ENCODE measurements at places on chromosomes 11 and 22. TPM values are rescaled to one million over a fixed set of nuclear protein-coding genes. Genes with fewer than 3 reads are reported as not detected.

DNA sequence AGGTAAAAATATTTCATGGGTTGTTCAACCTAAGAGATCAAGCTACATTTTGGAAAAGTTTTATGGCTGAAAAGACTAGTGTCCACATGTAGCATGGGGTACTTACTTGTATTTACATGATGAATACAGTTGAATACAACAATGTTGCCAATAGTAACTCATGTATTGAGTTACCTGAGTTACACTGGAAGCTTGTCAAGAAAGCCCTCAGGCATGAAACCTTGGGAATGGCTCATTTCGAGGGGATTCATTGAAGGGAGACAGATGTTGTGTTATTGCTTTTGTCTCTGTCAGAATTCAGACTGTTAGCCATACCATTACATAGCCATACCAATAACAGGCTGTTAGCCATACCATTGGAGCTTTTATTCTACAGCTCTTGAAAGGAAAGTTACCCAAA, 9.2 kb downstream of the OR51F2 start:
- DNase-seq = no peak

The LIF gene
- polyA plus RNA-seq = 1.4 TPM

DNA sequence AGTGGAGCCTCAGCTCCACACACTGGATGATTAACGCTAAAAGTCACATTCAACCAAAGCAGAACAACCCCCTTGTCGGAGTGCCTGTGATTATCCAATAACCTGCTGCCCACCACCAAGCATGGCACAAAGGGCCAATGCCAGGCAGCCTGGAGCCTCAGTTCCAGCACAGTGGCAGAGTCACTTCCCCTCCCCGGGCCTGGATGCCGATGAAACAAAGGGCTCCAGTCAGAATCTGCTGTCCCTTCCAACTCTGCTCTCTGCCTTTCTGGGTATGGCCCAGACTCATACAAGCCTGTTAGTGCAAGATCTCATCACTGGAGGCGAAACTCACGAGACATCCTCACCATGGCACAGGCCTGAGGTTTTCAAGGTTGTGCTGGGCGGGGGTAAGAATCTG, 52.1 kb downstream of the CLTCL1 start:
- no peak for DNase-seq

The FAM168A gene
- polyA plus RNA-seq = 4.3 TPM

The NNMT gene
- 197 TPM for polyA plus RNA-seq

The UCP3 gene
- polyA plus RNA-seq = 0.70 TPM

DNA sequence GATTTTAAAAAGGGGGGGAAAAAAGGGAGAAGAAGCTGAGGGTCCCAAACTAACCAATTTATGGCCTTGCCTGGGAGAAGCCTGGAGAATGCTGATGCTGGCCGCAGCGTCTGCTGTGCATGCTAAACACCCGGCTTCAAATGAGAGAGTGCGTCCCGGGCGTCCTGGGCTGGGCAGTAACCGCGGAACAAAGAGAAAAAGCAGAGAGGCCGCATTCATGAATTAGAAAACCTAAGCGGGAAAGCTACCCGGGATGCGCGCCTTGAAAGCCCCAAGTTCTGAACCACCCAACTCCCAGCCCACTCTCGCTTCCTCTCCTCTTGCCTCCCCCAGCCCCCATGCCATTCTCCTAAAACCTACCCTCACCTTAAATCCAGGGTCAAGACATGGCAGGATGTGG, 6.5 kb downstream of the MN1 start:
- DNase-seq = no peak

DNA sequence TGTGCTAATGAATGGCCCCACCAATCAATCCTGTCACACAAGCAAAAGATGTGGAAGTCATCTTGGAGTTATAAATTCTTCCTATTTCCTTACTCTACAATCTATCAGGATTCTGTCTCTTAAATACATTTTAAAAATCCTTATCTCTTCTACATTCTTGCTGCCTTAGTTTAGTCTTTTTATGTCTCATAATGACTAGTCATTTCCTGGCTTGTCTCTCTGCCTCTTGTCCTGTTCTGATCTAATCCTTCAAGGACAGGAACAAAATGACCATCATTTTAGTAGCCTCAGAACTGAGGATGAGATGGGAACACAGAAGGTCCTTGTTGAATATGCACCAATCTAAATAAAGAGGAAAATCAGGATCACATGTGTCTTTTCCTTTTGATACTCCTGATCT, 56.6 kb upstream of the LIN7C start:
- DNase-seq = no peak

DNA sequence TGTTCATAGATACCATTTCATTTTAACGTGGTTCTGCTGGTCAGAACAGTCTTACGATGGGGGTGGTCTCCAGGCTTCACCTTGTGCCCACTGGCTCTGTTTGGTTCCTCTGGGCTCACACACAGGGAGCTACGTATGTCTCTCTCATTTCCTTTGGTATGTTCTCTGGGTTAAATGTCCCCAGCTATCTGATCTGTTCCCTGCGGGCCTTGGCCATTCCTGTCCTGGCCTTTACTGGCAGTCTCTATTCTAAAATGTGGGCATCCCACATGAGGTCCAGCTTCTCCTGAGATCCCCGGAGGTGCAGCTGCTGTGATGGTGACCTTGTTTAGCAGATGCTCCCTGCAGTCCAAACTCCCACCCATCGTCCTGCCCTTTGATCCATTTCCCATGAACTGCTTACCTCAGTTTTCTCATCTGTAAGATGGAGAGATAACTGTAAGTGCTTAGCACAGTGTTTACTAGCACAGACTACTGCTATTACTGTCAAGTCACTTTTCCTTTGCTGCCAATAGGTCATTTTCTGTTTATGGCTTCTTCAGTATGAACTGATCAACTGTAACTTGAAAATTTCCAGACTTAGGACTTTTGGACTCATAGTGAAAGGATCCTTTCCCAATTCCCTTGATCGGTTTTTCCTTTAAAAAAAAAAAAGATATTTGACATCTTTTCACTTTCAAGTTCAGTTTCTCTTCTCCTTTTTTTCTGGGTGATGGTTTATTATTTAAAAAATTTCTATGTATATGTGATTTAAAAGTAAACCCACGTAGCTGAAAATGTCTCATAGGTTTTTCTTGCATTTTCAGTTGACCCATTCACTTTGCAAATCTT, 92.9 kb downstream of the PTPRJ start:
- DNase-seq = no peak

DNA sequence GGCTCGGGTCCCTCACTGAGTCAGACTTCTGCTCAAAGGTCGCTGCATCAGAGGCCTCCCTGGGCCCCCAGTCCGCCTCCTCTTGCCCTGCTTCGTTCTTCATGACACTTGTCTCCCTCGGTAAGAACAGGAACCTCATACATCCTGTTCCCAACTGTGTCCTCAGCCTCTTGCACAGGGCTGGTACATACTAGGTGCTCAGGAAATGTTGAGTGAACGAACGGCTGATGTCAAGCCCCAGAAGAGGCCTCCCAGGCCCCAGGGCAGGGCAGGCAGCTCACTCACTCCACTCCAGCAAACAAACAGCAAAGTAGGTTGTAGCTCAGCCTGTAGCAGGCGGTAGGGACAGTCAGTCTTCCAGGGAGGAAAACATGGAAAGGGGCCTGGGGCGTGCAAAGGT, 17.2 kb downstream of the SYNGR1 start:
- DNase-seq = no peak

DNA sequence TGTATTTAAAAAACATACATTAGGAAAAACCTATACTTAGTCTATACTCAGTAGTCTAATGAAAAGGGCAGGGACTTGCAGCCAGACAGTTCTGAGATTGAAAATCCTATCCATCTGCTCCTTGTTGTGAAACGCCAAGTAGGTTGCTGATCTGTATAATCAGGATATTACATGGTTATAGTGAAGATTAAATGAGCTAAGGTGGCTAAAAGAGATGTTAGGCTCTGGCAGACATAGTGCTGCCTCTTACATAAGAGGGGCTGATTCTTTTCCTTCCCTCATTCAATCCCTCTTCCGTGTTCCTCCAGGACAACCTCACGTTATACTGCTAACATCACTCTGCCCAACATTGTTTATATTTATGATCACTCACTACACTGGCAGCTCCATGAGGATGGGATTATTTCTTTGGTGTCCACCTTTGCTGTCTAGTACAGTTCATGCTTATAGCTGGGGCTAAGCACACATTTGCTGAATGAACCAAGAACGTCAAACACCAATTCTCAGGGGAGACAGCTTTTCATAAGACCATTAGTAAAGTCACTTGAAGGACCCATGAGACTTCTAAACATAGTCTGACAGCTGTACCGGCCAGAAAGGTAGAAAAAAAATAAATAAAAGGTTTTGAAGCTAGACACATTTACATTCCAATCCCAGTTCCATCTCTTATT, 46.3 kb downstream of the GAB2 start:
- no peak for DNase-seq

- no peak for DNase-seq
Observed at GRCh38 chr11:69444381-69445130, 36.9 kb upstream of the LINC01488 start.

The PIK3C2A gene
- polyA plus RNA-seq = 6.6 TPM

The RDX gene
- polyA plus RNA-seq = 22.8 TPM

DNA sequence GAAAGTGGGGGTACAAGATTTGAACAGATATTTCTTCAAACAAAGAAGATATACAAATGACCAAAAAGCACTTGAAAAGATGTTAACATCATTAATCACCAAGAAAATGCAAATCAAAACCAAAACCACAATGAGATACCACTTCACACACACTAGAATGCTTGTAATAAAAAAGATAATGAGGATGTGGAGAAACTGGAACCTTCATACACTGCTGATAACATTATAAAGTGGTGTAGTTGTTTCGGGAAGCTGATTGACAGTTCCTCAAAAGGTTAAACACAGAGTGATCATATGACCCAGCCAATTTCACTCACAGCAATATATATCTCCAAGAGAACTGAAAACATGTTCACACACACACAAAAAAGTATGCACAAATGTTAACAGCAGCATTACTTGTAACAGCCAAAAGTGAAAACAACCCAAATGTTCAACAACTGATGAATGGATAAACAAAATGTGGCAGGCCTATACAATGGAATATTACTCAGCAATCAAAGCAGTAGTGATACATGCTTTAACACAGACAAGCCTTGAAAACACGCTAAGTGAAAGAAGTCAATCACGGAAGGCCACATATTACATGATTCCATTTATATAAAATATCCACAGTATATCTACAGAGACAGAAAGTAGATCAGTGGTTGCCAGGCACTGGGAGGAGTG, 15.1 kb downstream of the PITPNB start:
- DNase-seq = no peak

- no peak for DNase-seq
Observed at GRCh38 chr22:20588843-20589581, 81.6 kb downstream of the MED15 start.

The PLAAT4 gene
- 98.5 TPM for polyA plus RNA-seq

All from stomach (tissue), 19 donors.